ENCODE measurements at places on chromosomes 16 and 17.

DNA sequence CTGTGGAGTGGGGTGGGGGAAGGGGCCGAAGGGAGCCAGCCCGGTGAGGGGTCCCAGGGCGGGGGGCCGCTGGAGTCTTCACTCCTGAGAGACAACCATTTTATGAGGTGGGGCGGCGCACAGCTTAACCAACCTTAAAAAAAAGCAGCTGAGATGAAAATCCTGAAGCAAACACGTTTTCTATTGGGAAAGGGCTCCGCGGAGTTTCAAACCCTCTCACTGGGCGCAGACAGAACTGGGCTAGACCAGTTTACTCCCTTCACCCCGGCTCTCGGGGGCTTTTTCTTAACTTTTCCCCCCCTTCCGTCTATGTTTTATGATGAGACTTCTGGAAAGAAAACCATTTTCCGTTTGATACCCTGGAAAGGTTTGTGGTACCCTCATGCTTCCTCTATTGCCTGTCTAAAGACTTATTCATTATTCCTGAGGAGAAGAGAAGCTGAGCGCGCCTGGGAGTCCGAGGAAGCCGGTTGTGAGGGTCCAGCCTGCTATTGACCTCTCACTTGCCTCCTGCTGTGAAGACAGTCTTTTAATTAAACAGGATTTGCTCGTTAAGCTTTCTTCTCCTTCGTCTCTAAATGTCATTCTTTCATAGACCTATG, 482 bp upstream of the SSH2 start:
- no peak for DNase-seq

DNA sequence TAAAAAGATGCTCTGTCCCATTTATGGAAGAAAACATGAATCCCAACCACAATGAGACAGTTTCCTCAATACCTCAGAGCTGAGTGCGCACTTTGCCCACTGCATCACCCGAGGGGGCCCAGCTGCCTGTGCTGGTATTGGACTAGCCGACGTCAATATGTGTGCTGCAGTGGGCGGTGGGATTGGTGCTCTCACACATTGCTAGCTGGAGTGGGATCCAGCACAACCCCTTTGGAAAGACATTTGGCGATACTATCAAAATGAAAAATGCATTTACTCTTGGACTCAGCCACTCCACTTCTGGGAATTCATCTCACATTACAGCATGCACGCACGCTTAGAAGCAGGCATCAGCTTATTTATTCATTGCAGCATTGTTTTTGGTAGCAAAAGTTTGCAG, 289.2 kb upstream of the FOXF1 start:
- DNase-seq: no peak

GRCh38 chr17:9174779-9175574, 153.7 kb downstream of the NTN1 start:
- DNase-seq: no peak

GRCh38 chr17:19281161-19281560, 44.0 kb downstream of the EPN2 start:
- no peak for DNase-seq

GRCh38 chr17:4934173-4934979, 2.3 kb downstream of the GP1BA start:
- peak; percentile 23 for DNase-seq

GRCh38 chr17:73711184-73711583, 66.9 kb upstream of the SDK2 start:
- DNase-seq: no peak

DNA sequence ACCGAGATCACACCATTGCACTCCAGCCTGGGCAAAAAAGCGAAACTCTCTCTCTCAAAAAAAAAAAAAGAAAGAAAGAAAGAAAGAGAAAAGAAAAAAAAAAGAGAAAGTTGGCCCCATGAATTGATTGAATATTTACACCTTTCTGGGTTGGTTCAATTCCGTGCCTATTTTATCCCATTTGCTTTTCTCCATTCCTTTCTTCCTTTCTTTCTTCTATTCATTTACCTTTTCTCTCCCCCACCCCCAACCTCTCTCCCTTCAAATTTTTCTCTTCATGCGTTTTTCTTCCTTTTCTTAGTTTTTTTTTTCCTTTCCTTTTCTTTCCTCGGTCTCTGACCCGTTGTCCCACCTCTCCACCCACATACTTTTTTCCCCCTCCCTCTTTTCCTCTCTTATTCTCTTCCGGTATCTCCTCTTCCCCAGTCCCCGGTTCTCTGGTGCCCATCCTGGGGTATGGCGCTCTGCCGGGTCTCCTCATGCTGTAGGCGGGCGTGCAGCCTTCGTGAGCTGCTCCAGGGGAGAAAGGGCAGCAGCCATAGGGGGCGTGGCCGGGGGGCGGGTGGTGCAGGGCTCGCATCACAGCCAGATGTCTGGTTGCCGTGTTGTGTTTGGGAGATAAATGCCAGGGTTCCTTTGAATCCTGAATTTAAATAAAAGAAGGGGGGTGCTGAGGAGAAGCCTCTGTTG, 5.3 kb upstream of the COL1A1 start:
- DNase-seq: no peak

DNA sequence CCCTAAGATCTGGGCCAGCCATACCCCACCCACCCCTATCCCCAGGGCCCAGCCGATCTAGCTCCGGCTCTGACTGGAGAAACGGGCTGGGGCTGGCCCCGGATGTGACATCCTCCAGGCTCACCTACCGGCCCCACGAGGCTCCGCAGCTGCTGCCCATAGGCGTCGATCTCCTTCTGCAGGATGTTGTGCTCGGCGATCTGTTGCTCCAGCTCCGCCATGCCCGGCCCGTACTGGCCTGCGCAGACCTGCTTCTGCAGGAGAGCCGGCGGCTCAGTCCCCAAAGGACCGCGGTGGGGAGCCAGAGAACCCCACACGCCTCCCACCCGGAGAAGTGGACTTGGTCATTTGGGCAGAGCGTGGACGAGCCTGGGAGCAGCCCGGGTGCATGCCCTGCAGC, 4.8 kb downstream of the EVPL start:
- DNase-seq: no peak

GRCh38 chr16:3099732-3100499, 822 bp upstream of the ZSCAN10 start:
- peak; percentile 89 for DNase-seq

DNA sequence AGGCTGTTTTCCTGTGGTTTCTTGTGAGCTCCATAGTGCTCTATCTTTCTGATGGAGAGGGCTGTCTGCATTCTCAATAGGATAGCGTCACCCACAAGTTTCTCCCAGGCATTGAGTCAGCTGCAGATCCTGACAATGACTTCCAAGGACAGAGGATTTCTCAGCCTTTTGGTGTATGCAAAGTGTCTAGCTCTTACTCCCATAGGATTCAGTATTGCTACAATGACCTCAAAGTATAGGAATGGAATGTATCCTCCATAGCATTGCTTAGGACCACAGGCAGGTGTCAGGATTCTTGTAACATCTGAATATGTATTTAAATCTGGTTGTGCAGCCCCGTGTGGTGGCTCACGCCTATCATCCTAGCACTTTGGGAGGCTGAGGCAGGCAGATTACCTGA, 32.3 kb downstream of the SMIM36 start:
- no peak for DNase-seq

DNA sequence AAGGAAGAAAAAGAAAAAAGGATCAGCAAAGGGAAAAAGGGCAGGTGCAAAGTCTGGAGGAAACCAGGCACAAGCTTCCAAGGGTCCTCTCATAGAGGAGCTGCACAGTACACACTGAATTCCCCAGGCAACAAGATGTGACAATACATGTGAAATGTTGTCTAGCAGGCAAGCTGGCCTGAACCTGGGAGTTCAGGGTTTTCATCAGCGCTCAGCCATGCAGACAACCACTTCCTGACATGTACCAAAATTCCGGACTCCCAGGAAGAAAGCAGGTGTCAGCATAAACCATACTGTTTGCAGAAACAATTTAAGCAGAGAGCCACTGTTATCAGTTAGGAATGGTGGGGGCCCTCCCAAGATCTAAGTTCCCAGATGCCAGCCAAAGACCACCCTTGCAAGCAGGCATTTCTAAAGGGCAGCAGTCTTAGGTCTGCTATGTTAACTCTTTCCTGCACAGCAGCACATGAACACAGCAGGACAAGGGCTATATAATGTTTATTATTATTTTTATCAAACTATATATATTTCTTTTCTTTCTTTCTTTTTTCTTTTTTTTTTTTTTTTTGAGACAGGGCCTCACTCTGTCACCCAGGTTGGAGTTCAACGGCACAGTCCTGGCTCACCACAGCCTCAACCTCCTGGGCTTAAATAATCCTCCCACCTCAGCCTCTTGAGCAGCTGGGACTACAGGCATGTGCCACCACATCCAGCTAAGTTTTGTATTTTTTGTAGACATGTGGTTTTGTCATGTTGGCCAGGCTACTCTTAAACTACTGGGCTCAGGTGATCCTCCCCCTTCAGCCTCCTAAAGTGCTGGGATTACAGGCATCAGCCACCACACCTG, 10.1 kb downstream of the TK2 start:
- DNase-seq: no peak

GRCh38 chr16:88458039-88458772, 5.1 kb downstream of the ZFPM1 start:
- DNase-seq: no peak

GRCh38 chr16:19133600-19133999, 19.8 kb downstream of the ITPRIPL2 start:
- DNase-seq: no peak

DNA sequence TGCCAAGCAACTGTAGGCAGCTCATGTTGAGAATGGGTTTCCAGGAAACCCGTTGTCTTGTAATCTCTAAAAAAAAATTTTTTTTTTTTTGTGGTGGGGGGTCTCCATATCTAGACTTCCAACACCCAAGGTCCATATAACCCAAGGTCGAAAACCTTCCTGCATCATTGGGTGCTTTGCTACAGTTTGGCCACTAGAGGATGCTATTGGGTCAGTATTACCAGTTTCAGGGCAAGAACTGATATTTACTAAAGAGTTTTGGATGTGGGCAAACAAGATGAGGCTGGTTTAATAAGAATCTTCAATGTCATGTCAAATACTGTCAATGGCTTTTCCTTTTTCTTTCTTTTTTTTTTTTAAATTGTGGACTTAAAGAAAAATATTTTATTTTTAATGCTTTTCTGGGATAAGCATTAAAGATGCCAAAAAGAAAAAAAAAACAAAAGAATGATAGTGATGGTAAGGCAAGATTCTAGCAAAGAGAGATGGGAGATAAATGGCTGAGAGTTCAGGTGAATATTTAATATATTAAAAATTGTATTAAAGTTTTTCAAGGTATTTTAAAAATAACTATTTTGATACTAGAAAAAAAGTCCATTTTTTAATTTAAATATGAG, 62.2 kb downstream of the DHRS7C start:
- DNase-seq: peak; percentile 34

- no peak for DNase-seq
Measured at GRCh38 chr16:90072442-90073105, 4.6 kb downstream of the PRDM7 start.

Measured in CD4-positive, alpha-beta memory T cell (primary cell).